Head of caudate nucleus (tissue), 42 donors: ENCODE measurements at places on chromosomes 1 and 21.

DNA sequence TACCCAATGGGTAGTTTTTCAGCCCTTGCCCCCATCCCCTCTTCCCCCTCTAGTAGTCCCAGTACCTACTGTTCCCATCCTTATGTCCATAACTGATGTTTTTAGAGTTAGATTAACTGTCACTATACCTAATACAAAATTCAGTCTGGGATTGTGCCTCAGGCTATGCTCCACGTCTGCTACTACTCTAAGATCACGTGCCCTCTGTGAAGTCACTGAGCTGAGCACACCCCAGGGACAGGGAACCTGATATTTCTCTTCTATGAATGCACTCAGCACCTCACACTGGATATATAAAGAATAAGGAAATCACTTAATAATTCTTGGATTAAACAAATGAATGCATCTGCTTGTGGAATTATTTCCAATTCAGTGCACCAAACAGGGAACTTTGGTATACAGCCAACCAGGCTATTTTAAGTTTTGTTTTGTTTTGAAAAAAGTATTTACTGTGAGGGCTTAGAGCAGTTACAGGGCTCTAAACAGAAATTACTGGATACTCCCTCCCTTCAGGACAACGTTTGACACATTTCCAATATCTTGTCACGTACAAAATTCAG, 307.9 kb downstream of the SMYD3 start:
- no peak for DNase-seq

GRCh38 chr1:3389093-3389833, 65.2 kb upstream of the ARHGEF16 start:
- no peak for DNase-seq

DNA sequence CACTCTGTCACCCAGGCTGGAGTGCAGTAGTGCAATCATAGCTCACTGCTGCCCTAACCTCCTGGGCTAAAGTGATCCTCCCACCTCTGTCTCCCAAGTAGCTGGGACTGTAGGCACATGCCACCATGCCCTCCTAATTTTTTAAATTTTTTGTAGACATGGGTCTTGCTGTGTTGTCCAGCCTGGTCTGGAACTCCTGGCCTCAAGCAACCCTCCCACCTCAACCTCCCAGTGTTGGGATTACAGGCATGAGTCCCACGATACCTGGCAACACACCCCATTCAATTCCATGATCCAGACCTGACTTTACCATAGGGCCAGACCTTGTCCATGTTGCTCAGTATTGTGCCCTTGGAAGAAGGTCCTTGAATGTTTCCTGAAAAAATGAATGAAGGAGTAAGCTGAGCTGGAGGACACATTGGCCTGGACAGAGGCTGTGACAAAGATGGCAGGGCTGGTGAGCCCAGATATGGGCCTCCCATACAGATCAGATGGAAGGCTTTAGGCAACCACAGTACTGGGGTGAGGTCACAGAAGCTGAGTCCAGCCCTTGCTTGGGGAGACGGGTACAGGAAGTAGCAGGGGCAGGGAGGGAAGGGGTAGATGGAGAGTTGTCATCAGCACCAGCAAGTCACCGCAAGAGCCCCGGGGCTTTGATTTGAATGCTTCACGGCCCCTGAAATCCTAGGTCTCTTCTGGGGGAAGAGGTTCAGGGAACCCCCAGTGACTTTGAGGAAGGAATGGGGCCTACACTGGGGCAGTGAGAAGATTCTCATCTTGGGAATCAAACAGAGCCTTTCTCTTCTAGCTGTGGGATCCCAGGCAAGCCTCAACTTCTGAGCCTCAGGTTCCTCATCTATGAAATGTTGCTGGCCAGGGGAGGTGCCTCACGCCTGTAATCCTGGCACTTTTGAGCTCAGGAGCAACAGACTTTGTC, 40.1 kb upstream of the DMBX1 start:
- no peak for DNase-seq

GRCh38 chr1:40592107-40592803, 60.8 kb downstream of the ZNF684 start:
- DNase-seq: no peak

GRCh38 chr1:159790237-159790917, 9.6 kb downstream of the DUSP23 start:
- DNase-seq: peak; percentile 18

GRCh38 chr1:183139281-183139942, 46.7 kb upstream of the LAMC2 start:
- no peak for DNase-seq

DNA sequence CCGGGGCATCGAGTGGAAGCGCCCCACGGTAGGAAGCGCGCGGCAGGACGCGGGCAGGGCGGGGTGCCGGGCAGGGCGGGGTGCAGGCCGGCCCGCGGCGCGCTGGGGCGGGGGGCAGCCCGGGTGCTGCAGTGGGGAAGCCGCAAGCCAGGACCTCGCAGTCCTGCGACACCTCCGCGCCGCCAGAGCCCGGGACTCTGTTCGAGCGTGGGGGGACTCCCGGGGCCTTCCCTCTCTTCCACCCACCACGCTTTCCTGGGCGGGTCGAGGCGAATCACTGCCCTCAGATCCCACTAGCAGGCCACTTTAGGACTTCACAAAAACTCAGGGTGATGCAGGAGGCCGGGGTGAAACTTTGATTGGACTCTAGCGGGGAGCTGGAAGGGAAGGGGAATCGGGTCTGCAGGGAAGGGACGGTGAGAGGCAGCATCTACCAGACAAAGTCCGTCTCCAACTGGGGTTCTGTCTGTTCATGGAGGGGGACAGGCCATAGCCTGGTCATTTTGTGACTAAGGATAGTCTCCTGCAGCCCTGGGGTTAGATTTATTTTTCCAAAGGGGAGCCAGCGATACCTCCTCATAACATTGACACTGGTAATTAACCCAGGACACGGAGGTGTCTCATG, 623 bp downstream of the CAPN2 start:
- peak; percentile 75 for DNase-seq
